ENCODE measurements at places on chromosomes 6 and 20. TPM values are rescaled to one million over a fixed set of nuclear protein-coding genes. Genes with fewer than 3 reads are reported as not detected.
A peak's percentile ranks its signal among the peaks of the same experiment; 100 is the strongest.

Gene SLC32A1
- total RNA-seq: not detected

Gene DOK5
- total RNA-seq: 21.7 TPM

Gene POU5F1
- total RNA-seq: 4.0 TPM

DNA sequence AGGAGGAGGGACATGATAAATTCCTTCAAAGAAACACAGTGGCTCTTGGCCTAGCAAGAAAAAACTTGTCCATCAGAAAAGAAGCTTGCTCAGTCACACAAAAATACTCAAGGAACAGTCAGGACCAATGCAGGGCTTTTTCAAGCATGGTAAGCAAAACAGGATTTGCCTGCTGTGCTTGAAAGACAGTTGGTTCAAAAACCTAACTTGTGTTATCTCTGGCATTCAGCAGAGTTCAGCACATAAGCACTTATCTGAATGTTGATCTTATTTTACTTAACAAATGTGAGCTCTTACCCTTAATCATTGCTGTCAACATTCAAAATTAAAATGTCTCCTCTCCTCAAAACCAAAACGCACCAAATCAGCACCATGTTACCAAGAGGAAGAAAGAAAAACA is 38.3 kb downstream of the ATG5 start:
- no peaks in the 10 kb centered on the region for H3K4me1 ChIP-seq
- H3K36me3 ChIP-seq: peaks cover 17% of the 10 kb centered on the region
- no peak for DNase-seq
- H3K27ac ChIP-seq: no peak overlapping the region

DNA sequence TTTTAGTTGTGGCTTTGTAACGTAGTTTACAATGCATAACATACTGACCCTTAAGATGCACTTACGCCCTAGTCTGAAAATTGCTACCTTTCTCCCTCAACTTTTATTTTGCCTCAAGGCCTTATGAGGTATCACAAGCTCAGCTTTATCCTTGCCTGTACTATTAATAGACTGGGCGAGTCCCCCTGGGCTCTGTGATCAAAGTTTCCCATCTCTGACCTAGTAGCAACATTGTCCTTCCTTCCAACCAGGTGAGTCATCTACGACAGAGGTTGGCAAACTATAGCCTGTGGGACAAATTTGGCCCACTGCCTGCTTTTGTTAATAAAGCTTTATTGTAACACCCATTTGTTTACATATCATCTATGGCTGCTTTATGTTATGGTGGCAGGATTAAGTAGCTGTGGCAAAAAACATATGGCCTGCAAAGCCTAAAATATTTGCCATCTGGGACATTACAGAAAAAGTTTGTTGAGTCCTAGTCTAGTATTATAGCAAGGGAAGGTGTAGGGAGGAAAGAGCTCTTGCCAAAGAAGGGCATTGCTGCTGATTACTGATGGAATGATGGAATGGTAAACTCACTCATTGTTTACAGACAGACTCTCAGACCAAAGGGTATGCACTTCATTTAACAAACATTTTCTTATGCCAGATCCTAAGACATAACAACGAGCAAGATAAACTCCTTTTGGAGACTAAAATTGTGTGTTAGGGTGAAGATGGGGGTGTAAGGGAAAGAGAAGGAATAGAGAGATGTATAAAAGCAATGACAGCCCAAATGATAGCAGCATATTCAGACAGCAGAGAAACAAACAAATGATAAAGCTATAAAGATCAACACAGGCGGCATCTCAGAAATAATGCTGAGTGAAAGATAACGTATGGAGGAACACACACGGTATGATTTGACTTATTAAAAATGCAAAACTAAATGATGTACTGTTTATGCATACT is 74.2 kb downstream of the SLC22A23 start:
- no peaks in the 10 kb centered on the region for H3K36me3 ChIP-seq
- no peak for DNase-seq
- no peaks in the 10 kb centered on the region for H3K4me1 ChIP-seq
- H3K27me3 ChIP-seq: no peaks in the 10 kb centered on the region
- no peak overlapping the region for H3K27ac ChIP-seq

- no peaks in the 10 kb centered on the region for H3K27me3 ChIP-seq
- H3K27ac ChIP-seq: no peak overlapping the region
- no peaks in the 10 kb centered on the region for H3K36me3 ChIP-seq
- DNase-seq: no peak
- no peak overlapping the region for H3K4me3 ChIP-seq
These were observed 79.4 kb upstream of the PROKR2 start for GRCh38 chr20:5395932-5396727.

GRCh38 chr6:150592377-150592995 is 7.2 kb upstream of the PLEKHG1 start:
- H3K4me3 ChIP-seq: no peak overlapping the region
- no peaks in the 10 kb centered on the region for H3K4me1 ChIP-seq
- H3K27me3 ChIP-seq: no peaks in the 10 kb centered on the region

DNA sequence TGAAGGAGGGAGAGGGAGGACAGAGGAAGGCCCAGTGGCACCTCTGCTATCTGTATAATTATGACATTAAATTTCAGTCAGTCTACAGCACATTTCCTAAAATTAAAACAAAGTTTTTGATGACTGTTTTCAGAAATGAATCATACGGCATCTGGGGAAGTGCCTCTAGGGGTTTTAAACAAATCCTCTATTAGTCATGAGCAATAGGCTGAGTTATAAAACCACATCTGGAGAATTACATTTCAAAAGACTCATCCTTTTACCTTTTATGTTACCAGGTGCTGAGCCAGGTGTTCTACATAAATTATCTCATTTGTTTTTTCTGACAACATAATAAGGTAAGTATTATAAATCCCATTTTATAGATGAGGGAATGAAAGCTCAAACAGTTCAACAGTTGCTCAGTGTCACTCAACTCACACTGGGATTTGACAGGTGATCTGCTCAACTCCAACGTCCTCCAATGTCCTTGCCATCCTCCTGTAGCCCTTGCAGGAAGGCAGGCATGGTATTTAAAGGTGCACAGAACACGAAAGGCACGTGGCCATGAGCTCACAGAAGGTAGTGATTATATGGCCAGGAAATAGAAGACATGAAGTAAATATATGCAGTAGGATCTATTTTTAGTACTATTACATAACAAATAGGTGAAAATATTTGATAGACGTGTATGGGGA is 184.2 kb upstream of the MAN1A1 start:
- no peaks in the 10 kb centered on the region for H3K27me3 ChIP-seq
- H3K36me3 ChIP-seq: no peaks in the 10 kb centered on the region
- no peaks in the 10 kb centered on the region for H3K4me1 ChIP-seq
- DNase-seq: no peak
- no peak overlapping the region for H3K27ac ChIP-seq
- H3K4me3 ChIP-seq: no peak overlapping the region

- no peak overlapping the region for H3K27ac ChIP-seq
- H3K36me3 ChIP-seq: no peaks in the 10 kb centered on the region
- H3K4me1 ChIP-seq: no peaks in the 10 kb centered on the region
These were observed 163.6 kb downstream of the SLC16A10 start for GRCh38 chr6:111250791-111251354.

DNA sequence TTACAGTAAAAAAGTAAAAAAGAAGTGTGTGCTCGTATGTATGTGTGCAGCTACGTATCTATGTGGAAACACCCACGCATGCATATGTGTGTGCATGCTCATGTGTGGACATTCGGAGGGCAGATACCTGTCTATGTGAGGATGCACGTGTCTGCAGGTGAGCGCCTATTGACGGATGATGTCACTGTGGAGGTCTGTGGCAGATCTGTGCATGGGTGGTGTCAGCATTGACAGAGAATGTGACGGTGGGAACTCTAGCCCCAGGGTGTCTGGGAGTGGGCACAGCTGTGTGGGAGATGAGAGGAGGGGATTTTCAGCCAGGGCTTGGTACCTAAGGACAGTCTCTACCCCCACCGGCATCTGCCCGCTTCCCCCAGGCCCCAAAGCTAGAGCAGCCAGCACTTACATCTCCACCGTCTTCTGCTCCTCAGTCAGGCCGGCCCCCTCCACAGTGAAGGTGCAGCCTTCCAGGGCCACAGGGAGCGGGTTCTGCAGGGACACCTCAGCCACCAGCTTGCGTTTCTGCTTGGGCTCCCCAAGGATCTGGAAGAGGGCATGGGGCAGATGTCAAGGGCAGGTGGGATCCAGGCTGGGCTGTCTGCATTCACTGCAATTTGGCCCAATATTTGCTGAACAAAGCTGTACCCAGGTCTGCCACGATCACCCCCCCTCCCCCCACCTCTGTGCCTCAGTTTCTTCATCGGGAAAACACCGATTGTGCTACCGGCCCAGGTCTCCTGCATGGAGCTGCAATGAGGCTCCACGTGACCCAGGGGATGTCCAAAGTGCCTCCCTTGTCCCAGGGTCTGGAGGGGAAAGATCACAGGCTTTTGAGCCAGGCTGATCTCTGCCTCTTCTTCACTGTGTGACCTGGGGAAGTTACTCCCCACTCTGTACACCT is 34.1 kb downstream of the TGM2 start:
- no peak overlapping the region for H3K4me3 ChIP-seq
- H3K4me1 ChIP-seq: peaks cover 30% of the 10 kb centered on the region
- H3K27ac ChIP-seq: peak overlapping the region; percentile 30

DNA sequence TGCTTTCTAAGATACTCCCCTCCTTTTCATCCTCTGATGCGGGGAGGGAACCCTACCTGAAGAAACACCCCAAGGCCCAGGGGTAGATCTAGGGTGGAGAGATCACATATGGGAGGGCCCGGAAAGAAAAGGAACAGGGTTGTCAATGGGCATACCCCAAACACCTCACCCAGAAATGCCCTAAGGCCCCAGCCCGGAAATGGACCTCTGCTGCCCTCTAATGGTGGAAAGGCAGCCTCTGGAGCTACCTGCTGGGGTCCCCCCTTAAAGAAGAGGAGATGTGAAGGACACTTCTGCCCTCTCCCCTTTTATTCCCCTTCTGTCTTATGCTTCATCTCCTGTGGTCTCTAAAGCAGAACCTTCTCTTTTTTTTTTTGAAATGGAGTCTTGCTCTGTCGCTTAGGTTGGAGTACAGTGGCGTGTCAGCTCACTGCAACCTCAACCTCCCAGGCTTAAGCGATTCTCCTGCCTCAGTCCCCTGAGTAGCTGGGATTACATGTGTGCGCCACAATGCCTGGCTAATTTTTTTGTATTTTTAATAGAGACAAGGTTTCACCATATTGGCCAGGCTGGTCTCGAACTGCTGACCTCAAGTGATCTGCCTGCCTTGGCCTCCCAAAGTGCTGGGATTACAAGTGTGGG is 458 bp upstream of the ARMC12 start:
- H3K4me1 ChIP-seq: peaks cover 44% of the 10 kb centered on the region
- no peak for DNase-seq
- no peaks in the 10 kb centered on the region for H3K27me3 ChIP-seq
- H3K4me3 ChIP-seq: no peak overlapping the region

GRCh38 chr6:116352515-116353471 is 18.0 kb upstream of the DSE start:
- H3K4me1 ChIP-seq: peaks cover 18% of the 10 kb centered on the region
- no peaks in the 10 kb centered on the region for H3K36me3 ChIP-seq
- DNase-seq: no peak
- no peaks in the 10 kb centered on the region for H3K27me3 ChIP-seq
- H3K4me3 ChIP-seq: no peak overlapping the region
- H3K27ac ChIP-seq: peak overlapping the region; percentile 38
